ENCODE measurements at places on chromosomes 1 and 21.

- DNase-seq, result no peak
Measured at GRCh38 chr1:18110598-18110939, 3.0 kb downstream of the IGSF21 start.

GRCh38 chr1:71766748-71767147 is 515.6 kb downstream of the NEGR1 start:
- no peak for DNase-seq

GRCh38 chr1:85494074-85494903 is 29.3 kb upstream of the DDAH1 start:
- no peak for DNase-seq

GRCh38 chr21:37220433-37220980 is 46.6 kb downstream of the VPS26C start:
- no peak for DNase-seq

- DNase-seq, result no peak
Measured at GRCh38 chr1:169149555-169150286, 43.2 kb downstream of the ATP1B1 start.

DNA sequence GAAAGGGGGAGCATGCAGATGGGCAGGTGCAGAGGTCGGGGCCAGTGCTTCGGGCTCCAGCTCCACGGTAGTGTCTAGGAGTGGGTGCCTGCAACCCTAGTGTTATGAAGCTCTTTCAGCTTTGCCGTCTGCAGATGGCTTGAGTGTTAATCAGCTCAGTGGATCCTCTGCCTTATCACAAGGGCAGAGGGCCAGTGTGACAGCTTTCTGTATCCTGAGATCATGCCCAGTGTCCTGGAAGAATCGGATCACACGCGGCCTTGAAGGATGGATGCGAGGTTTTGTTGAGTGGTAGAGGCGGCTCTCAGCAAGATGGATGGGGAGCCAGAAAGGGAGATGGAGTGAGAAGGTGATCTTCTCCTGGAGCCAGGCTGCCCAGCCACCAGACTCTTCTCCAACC is 25.5 kb upstream of the C1orf146 start:
- no peak for DNase-seq

DNA sequence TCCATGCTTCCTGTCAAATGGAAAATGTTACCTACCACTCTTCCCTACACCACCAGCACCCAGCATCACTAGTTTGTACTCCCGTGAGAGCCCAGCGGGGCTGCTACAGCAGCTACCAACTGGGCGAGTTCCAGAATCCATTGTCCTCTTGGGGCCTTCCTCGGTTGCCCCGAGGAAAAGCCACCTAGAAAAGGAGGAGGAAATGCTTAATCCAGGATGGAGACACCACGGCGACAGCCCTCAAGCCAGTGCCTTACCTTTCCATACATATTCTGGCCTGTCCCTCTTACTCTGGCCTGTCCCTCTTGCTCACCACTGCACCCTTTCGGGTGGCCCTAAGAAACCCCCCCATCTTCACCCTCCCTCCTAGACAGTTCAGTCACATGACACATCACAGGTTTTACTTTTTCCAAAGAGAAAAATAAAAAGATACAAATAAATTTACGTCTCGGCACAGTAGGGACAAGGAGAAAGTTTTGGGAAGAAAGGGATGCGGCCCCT is 478 bp downstream of the RIT1 start:
- no peak for DNase-seq

GRCh38 chr1:53601867-53602775 is 136.8 kb downstream of the GLIS1 start:
- DNase-seq, result no peak

DNA sequence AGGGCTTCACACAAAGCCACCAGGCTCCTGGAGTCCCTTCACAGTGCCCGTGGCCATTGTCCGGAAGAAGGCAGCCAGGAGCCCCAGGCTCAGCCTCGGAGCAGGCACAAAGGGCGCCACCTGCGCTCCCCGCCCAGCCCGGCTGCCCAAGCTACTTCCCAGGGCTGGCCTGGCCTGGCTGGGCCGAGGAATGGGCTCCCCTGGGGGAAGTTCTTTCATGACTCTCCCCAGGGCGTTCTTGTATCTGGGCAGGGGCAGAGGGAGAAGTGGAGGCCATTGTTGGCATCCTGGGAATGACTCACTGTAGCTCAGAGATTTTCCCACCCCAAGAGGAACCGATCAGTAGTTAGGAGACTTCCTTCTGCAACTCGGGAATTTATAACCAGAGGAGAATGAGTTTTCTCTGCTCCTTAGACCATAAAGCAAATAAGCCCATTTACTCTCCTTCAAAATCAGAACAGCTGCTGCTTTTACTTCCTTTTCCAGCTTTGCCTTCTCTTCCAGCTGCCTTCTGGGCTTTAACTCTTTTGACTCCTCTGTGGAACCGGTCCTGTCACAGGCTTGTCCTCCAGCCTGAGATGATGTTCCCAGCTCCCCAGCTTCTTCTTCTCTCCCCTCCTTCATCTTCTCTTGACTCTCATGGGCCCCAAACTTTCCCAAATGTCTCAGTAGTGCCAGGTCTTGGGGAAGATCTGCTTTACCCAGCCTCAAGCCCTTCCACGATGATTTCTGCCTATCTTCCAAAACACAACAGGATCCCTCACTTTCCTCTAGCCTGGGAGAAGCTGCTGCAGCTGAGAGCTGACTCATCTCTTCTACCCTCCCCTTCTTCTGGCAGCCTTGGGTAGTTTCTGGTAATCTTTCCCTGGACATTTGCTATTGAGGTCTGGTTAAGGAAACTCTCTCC is 118.7 kb upstream of the CD34 start:
- DNase-seq, result no peak

GRCh38 chr1:220283625-220284024 is 11.4 kb upstream of the RAB3GAP2 start:
- DNase-seq, result no peak

DNA sequence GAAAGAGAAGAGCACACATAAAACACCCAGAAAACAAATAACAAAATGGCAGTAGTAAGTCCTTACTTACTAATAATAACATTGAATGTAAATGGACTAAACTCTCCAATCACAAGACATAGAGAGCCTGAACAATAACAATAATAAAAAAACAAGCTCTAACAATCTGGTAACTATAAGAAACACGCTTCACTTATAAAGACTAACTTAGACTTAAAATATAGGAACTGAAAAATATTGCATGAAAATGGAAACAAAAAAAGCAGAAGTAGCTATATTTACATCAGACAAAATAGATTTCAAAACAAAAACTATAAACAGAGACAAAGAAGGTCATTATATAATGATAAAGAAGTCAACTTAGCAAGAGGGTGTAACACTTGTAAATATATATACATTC is 83.1 kb upstream of the LYPLAL1 start:
- no peak for DNase-seq

DNA sequence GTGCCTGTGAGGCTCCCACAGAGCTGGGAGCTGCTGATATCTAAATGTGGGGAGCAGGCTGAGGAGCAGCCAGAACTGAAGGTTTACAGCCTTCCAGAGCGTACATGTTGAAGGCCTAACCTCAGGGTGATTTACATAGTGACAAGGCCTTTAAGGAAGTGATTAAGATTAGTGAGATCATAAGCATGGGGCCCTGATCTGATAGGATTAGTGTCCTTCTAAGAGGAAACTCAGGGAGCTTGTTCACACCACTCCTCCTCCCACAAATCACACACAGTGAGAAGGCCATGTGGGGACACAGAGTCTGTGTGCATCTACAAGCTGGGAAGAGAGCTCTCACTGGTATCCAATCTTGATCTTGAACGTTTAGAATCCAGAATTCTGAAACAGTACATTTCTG is 92.3 kb upstream of the NBPF6 start:
- DNase-seq, result no peak

- no peak for DNase-seq
Measured at GRCh38 chr1:94783342-94784189, 36.6 kb upstream of the SLC44A3 start.
